ENCODE measurements at places on chromosomes 5 and 9.

DNA sequence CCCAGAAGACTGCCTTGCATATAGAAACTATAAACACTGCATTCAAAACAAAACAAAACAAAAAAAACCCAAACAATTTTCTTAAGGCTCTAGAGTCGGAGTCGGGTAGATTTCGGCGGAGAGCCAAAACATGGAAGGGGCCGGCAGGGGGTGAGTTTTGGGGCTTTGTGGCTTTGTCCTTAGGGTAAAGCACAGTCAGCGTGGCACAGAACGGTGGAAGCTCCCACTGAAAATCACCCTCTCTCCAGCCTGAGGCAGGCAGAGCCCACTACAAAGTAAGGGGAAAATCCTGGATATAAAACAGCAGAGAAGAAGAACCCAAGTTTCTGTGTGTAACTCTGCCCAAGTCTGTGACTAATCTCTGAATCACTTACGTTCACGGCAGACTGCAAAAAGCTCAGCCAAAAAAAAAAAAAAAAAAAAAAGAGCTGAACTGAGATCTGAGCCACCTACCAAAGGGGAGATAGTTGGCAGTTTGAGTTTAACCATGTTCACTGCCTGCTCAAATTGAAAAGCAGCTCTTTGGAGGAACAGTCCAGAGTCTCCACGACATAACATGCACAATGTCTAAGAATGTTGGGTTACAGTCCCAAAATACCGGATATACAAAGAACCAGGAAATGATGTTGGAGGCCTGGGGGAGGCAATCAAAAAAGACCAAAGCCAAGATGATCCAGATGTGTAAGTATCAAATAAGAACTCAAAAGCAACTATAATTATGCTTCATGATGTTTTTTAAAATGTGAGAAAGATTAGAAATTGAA, 26.6 kb upstream of the OR2K2 start:
- no peak for DNase-seq

GRCh38 chr9:33418090-33418489, 15.7 kb upstream of the AQP7 start:
- peak; percentile 36 for DNase-seq

- no peak for DNase-seq
These were observed 44.7 kb upstream of the VCAN start for GRCh38 chr5:83426855-83427254.

DNA sequence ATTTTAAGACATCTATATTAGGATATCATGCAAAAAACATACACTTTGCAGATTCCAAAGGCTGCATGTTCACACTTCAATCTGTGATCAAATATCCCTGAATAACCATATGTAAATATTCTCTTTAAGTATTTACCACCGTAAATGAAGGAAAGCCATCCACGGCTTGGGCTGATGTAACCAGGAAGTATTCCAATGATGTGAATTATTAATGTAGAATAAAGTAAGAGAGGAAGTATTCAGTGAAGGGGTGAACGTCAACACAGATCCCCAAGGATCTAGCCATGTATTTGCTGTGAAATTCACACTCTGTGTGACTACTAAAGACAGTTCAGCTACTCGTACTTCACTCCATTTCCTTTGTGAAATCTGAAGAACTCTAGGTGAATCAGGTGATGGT, 75.2 kb downstream of the CDH6 start:
- DNase-seq, result no peak

GRCh38 chr5:15691521-15691920, 191.5 kb downstream of the FBXL7 start:
- no peak for DNase-seq

DNA sequence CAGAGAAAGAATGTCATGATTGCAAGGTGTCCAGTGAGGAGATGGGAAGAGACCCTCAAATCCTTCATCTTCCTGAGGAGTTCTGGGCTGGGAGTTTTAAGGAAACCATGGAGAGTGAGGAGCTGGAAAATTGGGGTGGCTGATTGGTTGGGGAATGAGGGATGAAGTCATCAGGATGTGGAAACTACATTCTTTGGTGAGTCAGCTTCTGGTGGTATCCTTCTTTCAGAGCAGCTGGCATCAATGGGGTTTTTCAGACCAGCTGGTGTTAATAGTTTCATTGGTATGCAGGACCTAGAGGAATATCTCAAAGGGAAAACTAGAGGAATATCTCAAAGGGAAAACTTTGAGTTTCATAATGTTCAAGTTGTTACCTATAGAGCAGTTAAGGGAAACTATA, 45.2 kb downstream of the RNF180 start:
- no peak for DNase-seq

DNA sequence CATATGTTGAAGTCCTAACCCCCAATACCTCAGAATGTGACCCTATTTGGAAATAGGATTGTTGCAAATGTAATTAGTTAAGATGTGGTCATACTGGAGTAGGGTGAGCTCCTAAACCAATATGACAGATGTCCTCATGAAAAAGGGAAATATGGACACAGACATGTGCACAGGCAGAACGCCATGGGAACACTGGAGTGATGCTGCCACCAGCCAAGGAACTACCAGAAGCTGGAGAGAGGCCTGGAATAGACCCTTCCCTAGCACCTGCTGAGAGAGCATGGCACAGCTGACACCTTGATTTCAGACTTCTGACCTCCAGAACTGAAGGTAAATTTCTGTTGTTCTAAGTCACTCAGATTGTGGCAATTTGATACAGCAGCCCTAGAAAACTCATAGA, 110.8 kb downstream of the CTNND2 start:
- no peak for DNase-seq

- no peak for DNase-seq
These were observed 23.9 kb downstream of the SLC35A4 start for GRCh38 chr5:140588311-140589070.

DNA sequence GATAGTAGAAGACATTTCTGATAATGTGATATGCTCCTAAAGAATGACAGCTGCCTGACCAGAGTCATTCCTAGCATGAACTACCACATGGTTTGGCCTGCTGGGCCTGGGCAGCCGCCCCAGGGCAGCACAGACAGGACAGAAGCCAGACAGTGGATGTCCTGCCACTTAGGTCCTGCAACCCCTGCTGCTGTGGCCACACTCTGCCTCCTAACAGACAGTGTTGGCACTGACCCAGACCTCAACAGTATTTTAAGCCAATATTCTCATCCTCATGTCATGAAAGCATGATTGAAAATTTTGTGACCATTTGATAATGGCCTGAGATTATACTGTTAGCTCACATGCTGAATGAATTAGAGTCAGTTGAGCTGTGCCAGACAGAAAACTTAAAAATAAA, 15.8 kb downstream of the CENPP start:
- DNase-seq, result no peak

DNA sequence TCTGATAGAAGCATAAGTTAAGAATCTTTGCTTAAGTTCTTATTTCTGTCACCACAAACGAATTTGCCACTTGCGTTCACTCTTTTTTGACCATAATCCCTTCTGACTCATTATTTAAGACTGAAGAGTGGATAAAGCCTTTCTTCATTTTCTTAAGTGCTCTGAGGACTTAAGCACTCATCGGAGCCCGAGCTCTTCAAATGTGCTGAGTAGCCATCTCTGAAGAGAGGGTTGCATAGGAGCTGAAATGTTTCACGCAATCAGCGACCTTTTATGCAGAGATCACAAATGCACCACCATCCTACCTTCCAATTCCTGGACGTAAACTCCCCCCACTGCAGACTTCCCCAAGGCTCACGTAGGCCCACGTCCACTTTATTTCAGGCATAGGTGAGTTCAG, 699.2 kb downstream of the IRX1 start:
- DNase-seq, result no peak

DNA sequence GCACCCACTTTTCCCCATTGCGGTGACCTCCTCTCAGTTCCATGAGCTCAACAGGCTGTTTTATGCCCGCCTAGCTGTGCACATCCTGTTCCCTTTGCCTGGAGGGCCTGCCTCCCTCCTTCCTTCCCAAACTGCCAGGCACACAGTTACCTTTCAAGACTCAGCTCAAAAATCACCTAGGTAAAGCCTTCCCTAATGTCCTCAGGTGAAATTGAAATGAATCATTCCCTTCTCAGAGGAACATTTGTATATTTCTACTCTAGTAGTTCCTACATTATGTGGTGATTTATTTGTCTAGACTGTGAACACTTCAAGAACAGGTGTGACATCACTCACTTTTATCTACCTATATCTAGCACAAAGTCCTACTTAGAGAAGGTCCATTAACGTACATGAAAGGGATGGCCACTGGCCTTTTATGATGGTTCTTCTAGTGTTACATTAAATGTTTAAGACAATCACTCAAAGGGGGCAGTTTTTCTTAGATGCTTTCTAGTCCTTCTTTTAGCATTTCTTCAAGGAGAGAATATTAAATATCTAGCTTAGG, 103.5 kb upstream of the EQTN start:
- DNase-seq, result no peak

GRCh38 chr9:112378328-112379176, 1.4 kb upstream of the HSDL2 start:
- no peak for DNase-seq

GRCh38 chr5:83576341-83576740, 104.8 kb downstream of the VCAN start:
- no peak for DNase-seq

GRCh38 chr5:66969484-66969883, 227.1 kb downstream of the CD180 start:
- DNase-seq, result no peak

- no peak for DNase-seq
These were observed 74.2 kb upstream of the TNFSF8 start for GRCh38 chr9:115004545-115004944.

DNA sequence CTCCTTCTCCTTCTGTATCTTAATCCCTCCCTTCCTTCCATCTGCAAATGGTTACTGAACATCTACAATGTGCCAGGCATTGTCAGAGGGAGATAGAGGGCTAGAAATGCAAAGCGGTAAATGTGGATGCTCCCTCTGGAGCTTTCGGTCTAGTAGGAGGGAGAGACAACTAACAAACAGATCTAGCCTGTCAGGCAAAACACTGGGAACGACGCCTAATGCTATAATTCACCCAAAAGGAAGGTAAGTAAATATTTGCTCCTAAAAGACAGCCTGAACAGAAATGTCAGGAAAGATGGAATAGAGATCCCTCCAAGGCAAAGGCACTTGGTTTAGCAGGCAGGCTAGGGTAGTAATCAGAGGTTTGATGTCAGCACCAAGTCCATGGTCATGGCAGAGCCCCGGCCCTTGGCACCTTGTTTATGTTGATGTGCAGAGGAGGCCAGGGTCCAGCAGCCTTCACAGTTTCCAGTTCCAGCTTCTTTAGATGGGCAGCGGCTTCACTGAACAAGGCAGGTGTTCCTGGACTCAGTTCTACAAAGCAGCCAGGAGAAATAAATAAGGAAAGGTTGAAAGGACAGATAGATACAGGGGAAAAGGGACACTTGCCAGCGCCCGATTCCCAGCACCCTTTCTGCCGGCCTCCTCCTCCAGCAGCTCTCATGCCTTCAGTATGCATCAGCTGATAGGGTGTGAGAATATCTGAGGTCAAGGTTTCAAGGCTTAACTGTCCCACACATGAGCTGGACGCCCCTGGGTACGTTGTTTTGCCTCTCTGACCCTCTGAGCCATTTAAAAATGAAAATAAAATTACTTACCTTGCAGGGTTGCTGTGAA, 46.5 kb upstream of the FRRS1L start:
- DNase-seq, result no peak

- no peak for DNase-seq
These were observed 611 bp downstream of the CIZ1 start for GRCh38 chr9:128190516-128191405.

DNA sequence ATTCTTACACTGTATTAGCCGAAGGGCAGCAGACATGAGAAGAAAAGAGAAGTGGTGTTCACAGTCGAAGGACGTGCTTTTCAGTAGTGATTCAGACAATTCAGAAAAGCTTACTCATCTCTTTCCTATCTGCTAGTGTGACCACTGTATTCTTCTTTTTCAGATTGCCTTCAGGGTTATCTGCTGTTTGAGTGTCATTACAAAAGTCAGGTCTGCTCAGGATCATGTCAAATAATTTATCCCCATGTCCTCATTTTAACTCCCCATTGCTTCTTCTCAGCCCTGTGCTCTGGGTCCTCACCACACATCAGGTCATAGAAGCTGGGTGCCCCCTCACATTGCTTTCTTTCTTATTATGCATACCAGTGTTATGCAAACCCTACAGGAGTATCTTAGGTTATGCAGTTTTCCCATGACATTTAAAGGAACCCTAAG, 394.0 kb downstream of the CETN3 start:
- no peak for DNase-seq

DNA sequence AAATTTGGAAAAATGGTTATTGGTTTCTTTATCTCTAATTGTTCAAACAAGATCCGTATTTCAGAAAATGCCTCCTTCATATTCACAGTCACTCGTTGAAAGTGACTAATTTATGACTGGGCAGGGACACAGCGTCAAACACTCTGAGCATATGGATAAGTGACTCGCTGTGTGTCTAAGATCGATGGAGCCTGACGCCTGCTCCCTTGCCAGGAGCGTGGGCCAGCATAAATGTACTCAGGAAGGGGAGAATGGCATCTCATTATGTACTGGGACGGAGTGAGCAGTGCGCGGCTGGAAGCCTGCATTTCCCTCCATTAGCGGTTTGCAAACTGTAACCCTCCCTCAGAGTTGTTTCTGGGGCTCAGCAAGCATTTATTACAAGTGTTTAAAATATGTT, 79.8 kb upstream of the CAST start:
- no peak for DNase-seq

- DNase-seq, result no peak
These were observed 165.3 kb downstream of the ERCC6L2 start for GRCh38 chr9:96040591-96041461.

GRCh38 chr9:130110166-130110565, 56.5 kb downstream of the GPR107 start:
- DNase-seq, result no peak

- DNase-seq, result no peak
These were observed 410.2 kb upstream of the SLC30A5 start for GRCh38 chr5:68683632-68684036.

- DNase-seq, result no peak
These were observed 618.2 kb downstream of the TLE1 start for GRCh38 chr9:81071108-81071507.

DNA sequence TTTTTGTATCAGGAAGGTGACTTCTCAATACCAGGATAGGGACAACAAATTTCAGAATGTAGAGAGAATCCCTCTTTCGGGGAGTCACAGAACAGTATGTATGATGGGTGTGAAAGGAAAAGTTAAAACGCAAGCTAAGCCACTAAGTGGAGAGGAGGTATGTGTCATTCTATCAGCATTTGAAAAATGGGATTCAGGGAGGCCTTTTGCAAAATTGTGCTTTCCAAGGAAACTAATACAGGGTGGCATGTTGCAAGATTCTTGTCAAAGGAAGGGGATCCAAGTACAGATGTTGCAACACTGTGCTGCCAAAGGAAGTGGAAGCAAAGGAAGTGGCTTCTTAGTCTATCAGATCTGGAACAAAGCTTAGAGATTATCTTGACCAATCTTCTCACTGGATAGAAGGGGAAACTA, 12.6 kb upstream of the TNIP1 start:
- DNase-seq, result no peak

- DNase-seq, result no peak
These were observed 24.4 kb downstream of the HNRNPH1 start for GRCh38 chr5:179599100-179599499.

GRCh38 chr5:150106674-150107426, 20.5 kb upstream of the CSF1R start:
- no peak for DNase-seq

GRCh38 chr5:81717226-81717625, 33.7 kb downstream of the SSBP2 start:
- DNase-seq, result no peak

- no peak for DNase-seq
These were observed 69.0 kb downstream of the MTAP start for GRCh38 chr9:21871256-21871975.

- no peak for DNase-seq
These were observed 103.4 kb downstream of the TTC39B start for GRCh38 chr9:15203581-15203980.

- DNase-seq, result no peak
These were observed 3.5 kb upstream of the HINT2 start for GRCh38 chr9:35818341-35818740.
